ENCODE measurements at places on chromosomes 5 and 9.

DNA sequence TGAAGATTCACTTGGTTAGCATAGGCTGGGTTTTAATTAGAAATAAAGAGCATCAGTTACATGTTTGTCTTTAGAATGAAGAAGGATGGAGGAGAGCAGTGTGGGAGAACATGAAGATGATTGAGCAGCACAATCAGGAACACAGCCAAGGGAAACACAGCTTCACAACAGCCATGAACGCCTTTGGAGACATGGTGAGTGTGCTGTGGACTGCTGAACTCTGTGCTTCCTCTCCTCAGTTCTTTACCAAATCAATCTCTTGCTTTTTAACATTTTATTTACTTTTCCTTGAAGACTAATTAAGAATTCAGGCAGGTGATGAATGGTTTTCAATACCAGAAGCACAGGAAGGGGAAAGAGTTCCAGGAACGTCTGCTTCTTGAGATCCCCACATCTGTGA, 38.2 kb upstream of the SPATA31E1 start:
- DNase-seq, result no peak

DNA sequence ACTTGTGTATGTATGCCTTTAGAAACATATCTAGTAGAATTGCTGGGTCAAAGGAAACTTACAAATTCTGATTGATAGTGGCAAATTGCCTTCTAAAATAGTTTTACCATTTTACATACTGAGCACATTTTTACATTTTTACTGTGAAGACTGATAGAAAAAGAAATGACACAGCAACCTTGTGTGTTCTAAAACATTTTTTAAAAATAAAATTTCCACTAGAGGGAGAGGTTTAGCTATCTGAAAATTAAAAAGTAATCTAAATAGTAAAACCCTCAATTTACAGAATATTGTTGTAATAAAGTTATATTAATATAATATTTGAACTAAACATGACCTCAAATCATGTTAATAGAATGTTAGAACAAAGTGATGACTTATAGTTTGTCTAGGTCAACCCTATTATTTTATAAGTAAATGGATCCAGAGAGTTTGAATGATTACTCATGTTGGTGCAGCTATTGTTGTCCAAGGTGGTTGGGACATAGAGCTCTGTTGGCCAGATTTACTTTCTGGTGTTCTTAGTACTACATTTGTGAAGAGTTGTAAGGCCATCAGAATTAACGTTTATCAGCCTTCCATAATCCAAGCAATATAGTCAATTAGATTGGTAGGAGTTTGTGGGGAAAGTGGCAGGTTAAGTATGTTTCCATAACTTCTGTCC, 17.2 kb downstream of the CENPP start:
- DNase-seq, result no peak

- no peak for DNase-seq
Measured at GRCh38 chr5:171595801-171596231, 176.4 kb downstream of the FGF18 start.

DNA sequence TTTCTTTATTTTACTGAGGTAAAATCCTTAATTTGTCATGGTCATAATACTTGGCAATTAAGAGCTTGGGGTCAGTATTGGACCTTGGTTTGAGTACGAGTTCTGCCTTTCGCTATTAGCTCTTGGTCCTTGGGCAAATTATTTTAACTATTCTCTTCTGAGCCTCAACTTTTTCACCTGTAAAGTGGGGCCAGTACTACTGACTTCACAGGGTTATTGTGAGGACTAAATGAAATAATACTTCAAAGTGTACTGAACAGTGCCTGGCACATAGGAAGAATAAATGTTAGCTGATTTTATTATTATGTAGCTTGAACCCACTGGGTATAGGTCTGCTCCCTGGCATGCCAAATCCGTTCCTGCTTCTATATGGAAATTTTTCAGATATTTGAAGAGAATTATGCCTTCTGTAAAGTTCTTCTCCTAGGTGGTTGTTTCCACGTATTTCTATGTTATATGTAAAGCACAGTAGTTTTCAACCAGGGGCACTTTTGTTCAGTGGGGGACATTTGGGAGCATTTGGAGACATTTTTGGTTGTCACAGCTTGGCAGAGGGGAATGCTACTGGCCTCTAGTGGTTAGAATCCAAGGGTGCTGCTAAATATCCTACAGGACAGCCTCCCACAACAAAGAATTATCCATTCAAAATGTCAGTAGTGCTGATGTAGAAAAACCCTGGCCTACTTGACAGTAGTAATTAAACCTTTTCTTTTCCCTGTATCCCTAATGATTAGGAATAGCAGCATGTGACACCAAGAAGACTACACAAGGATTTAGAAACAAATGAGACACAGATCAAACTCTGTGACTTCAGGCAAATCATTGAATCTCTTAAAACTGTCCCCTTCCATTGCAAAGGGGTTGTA, 4.5 kb downstream of the RCL1 start:
- peak; percentile 85 for DNase-seq

GRCh38 chr5:93674866-93675459, 66.4 kb downstream of the POU5F2 start:
- no peak for DNase-seq

GRCh38 chr5:142939006-142939405, 168.8 kb downstream of the ARHGAP26 start:
- no peak for DNase-seq

- DNase-seq, result no peak
Measured at GRCh38 chr5:143739746-143740145, 72.2 kb upstream of the HMHB1 start.

All from hematopoietic multipotent progenitor cell treated with erythropoietin and hydrocortisone succinate and interleukin-3 and kit ligand, for 8 days (in vitro differentiated cells).